ENCODE measurements at places on chromosomes 6 and 20.

- DNase-seq: no peak
These were observed 3.6 kb downstream of the IPCEF1 start for GRCh38 chr6:154352898-154353585.

DNA sequence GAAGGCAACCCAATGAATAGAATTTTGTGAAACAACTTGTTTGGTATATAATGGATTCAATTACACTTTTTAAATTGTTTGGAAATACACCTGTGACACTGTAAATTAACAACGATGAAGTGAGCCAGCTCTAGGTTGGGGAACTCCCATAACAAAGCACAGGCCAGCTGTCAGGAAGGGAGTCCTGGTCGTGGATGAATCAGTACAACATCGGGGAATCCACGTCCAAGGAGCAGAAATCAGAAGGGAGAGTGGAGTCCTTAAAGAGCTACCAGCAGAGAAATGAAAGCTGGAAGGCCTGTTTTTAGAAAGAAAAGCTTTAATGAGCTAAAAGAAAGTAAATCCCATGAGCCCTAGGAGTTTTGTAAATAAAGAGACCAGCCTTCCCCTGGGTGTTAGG, 223.1 kb upstream of the SLC35B3 start:
- no peak for DNase-seq

GRCh38 chr6:162478192-162478671, 249.3 kb downstream of the PRKN start:
- DNase-seq: no peak

GRCh38 chr20:3092611-3093379, 8.3 kb upstream of the AVP start:
- DNase-seq: no peak

DNA sequence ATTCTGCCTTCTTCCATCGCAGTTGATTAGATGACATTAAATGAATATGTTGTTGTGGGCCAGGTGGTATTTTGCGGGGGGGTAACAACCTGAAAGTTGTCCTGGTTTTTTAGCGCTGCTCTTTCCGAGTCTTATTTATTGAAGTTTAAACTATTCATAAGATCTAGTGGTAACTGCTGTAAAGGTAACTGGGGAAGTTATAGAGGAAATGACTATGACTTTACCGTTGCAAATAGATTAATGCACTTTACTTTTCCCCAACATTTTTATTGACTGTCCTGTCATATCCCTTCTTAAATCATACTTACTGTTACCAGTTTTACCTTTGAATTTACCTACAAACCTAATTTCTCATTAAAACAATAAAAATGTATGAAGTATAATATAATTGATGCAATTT, 173.4 kb downstream of the ARID1B start:
- no peak for DNase-seq

Data from iris pigment epithelial cell (primary cell).